Germinal center (tissue), 1 donor: ENCODE measurements at places on chromosomes 11 and 22.

- DNase-seq = no peak
These were observed 510.5 kb upstream of the CCDC179 start for GRCh38 chr11:23370580-23371275.

- DNase-seq = no peak
These were observed 146.0 kb downstream of the BBOX1 start for GRCh38 chr11:27186580-27186979.

GRCh38 chr22:20025401-20026203 is 4.7 kb downstream of the TANGO2 start:
- no peak for DNase-seq

GRCh38 chr11:36567694-36568093 is at the start of gene RAG1:
TSS of gene RAG1 (plus strand) at chr11:36568007. CDS start at chr11:36573305, 5,298 bp downstream.
- DNase-seq = no peak

DNA sequence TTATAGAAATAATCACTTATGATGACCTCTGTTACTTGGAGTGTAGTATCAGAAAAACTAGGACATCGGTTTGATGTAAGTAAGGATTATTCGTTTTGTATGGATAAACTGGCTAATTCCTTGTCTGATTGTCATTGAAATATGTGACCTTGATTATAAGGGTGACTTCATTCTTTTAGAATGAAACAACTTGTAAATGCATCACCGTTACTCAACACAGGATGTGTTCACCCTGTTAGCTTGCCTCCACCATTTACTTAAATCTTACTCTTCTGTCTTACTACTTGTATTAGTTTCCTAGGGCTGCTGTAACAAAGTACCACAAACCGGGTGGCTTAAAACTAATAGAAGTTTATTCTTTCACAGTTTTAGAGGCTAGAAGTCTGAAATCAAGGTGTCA is 7.9 kb downstream of the SFI1 start:
- no peak for DNase-seq

DNA sequence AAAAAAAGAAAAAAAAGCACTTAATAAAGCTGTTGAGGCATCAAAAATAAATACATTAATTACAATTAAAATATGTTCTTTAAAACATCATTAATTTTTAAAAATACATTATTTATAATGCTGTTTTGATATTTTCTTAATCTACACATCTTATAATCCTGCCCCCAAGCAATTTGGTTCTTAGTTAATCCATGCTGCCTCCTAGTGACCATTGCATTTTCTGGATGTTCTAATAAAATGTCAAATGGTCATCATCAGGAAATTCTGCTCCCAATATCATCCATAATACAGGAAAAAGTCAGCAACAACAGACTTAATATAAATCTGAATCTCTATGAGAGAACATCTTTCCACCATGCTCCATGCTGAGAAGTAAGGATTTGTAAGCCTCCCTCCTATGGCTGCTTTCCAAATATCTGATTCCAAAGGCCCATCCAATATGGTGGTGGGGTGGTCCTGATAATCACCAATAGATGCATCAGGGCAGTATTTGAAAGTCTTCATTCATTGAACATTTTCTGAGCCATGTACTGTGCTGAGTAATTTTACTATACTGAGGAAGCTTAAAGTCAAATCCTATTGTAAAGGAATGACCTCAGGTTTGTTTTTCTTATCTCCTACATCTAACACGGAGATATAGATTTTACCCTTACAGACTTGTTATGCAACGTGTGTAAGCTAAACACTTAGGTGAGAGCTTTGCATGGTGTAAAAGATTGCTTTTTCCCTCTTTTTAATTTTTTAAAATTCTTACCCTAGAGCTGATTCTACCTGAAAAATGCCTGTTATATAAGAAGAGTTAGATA is 124.7 kb upstream of the BMAL1 start:
- DNase-seq = no peak

GRCh38 chr11:70555078-70555477 is 156.7 kb downstream of the CTTN start:
- no peak for DNase-seq

DNA sequence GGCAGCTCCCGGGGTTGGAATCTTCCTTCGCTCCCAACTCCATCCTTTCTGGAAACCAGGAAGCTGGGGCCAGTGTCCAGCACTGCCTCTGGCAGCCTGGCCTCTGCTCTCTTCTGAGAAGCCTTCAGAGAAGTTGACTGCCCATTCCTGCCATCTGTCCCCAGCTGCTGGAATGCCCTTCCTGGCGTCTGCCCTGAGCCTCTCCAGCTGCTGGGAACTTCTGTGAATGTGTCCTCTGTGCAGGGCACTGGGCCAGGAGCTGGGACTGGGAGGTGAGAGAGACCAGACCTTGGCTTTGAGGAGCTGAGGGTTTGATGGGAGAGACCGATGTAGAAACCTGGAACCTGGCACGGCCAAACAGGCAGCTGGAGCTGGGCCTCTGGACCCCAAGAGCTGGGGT is 5.9 kb upstream of the SOX10 start:
- DNase-seq = no peak

DNA sequence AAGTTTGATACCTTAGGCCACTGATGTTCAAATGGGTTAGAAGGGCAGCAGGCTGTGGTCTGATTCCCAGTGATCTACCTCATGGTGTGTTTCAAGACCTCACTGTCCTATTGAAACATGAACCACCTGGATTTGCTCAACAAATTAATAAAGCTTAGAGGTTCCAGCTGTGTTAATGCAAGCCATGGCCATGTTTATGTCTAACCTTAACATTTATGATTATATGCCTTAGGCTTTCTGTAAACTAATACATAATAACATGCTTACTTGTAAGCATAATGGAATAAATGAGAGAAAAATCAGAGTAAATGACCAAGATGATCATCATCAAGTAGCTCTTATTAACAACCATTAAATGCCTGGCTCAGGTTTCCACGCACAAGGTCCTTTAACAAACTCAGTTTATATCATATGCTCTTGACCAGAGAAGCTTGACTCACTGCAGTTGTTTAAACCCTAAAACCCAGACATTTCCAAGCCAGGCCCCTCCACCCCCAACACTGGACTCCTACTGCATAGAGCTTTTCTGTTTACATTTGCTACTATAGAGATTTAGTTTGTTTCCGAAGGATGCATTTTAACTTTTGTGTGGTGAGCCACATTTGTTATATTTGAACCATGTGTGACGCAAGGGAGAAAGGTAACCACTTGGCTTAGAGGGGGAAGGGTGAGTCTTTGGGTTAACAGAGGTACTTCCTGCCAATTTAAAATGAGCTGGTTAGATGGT is 43.7 kb downstream of the KREMEN1 start:
- DNase-seq = no peak

DNA sequence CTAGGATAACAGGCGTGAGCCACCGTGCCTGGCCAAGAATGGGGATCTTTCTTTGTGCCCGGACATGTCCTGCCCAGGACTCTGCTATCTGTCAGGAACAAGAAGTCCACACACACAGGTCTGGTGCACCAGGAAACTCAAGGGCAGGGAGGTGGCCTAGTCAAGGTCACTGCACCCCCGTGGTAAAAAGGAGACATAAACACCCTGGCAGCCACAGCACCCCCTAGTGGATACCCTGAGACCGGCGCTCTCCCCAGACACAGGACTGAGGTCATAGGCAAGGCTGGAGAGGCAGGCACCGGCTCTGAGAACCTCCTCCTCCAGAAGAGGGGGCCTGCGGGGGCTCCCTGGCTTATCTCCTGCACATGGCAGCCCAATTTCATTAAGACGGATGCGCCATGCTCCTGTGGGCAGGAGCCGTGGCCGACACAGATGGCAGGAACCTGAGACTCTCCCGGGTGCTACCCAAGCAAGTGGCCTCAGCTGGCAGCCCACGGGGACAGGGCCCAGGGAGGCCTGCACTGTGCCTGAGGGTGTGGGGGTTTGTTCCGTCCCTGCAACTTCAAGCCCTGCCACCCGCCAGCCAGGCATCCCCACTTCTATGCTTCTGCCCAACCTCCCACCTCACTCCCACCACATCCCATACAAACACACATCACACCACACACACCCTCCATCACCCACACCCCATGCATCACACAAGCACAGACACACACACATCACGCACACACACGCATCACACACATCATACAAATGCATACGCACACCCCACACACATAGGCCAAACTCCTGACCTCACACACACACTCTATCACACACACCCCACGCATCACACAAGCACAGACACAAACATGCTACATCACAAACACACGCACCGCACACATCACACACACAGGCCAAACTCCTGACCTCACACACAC is 19.6 kb downstream of the MACROD1 start:
- DNase-seq = peak; percentile 79

GRCh38 chr11:124812876-124813275 is 12.7 kb upstream of the MSANTD2 start:
- DNase-seq = no peak

DNA sequence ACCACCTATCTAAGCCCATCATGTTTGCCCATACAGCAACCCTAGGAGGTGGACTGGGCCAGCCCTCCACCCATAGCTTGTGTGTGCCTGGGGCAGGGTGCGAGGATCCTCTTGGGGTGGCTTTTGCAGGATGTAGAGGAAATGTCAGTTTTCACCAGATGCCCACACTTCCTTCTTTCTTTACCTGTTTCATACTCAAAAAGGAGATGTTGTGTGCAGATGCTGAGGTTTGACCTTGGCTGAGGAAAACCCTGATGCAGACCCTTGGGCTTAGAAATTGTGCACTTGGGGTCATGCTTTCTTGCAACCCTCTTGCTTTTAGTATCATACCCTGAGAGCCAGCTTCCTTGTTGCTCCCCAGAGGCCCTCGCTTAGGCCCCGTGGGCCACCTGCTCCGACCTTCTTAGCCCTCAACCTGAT is 2.2 kb downstream of the HTR3A start:
- peak; percentile 75 for DNase-seq

DNA sequence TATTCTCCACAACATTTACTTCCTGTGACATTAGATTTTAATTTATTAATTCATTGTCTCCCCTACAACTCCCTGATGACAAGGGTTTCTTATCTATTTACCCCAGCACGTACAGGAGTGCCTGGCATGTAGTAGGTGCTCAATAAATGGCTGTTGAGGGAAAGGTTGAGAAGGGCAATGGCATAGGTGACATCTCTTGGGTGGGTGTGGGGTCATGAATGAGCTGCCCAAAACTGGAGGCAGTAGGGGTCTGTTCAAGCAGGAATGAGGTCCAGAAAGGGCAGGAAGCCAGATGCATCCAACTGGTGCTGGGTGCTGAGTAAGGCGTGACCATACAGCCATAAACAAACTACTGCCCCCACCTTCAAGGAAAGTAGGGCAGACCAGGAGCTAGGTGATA is 2.8 kb downstream of the VWCE start:
- DNase-seq = no peak

GRCh38 chr11:75506827-75507226 is 18.9 kb downstream of the GDPD5 start:
- no peak for DNase-seq

GRCh38 chr11:114877976-114878375 is 199.6 kb downstream of the NXPE2 start:
- no peak for DNase-seq

GRCh38 chr11:92409956-92410355 is 185.3 kb downstream of the FAT3 start:
- no peak for DNase-seq

GRCh38 chr11:121611242-121611641 is 158.5 kb upstream of the SORL1-AS1 start:
- no peak for DNase-seq

DNA sequence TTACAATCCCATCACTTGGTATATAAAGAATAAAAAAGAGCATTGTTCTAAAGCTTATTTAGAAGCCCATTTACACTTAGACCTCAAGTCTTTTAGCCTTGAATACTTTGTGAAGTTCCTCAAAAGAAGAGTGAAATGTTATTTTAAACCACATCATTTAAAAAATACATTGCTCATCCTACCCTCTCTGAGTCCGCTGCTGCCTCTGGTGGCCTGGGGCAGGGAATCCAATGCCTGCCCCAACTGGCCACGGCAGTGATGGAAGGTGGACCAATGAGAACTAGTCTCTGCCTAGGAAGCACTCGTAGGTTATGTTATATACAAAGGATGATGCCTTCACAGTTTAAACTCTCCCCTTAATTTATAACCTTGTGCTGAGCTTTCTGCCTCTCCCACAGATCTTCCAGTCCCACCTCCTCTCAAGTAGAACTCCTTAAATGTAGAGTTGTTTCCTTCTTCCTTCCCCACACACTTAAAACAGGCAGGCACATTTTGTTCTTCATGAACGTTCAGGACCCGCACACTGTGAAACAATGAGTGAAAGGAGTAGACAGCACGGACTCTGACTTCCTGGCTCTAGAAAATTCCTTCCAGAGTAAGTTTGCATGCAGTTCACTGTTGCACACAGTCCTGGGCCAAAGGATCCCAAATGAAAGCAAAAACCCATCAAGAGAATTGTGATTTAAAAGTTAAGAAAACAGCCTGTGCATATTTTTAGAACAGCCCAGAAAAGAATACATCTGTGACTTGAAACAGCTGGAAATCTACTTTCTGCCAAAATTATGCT is 167.8 kb downstream of the RRAS2 start:
- DNase-seq = no peak

DNA sequence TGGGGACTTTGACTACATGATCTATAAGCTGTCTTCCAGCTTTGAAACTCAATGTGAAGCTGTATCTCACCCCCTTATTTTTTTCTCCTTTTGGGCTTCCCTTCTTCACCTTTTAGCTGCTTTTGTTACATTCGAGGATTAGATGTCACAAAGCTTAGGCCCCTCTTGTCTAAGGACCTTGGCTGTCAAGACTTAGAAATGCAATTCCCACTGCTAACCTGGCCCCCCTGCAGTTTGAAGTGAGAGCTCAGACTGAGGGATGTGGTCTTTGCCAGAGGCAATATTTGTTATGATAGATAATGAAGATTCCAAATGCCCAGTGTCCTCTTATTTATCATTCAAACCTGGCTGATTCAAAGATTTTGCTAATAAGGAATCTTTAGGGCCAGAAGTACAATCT is 128.3 kb downstream of the ARL14EP start:
- no peak for DNase-seq
